ENCODE measurements at places on chromosomes 5 and 9. TPM values are rescaled to one million over a fixed set of nuclear protein-coding genes. Genes with fewer than 3 reads are reported as not detected.

Gene CACFD1
- total RNA-seq: 3.6 TPM

DNA sequence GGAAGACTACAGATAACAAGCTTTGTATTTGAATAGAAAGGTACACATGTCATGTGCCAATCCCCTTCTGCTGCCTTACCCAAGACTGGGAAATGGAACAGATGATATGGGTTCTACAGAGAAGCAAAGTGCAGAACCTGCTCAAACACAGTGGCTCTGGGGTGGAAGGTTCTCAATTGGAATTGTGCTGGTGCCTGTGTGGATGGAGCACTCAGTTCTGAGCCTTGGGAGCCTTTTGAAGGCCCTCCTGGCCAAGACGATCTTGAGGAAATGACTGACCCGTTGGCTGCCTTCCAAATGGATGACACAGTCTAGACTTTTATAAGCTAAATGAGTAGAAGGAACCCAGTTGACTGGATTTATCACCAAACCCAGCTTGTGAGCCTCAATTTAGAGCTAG is 4.2 kb upstream of the PRSS3 start:
- no peak for DNase-seq

DNA sequence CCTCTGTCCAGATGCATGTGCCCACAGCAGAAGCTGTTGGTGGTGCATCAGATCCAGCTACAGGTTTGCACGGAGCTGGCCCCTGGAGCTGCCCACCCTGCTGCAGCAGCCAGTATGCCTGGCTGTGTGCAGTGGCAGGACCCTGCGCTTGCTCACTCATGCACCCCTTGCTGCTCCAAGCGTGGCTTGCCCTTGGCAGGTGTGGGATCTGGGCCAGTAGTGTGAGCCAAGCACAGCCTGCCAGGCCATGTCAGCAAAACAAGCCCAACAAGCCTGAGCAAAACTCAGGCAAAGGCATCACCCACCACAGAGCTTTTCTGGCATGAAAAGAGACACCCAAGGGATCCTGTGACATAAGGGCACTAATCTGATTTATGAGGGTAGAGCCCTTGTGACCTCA is 18.3 kb upstream of the ECPAS start:
- DNase-seq: no peak

- no peak for DNase-seq
These were observed 181.5 kb downstream of the IRX2 start for GRCh38 chr5:2569774-2570542.

- no peak for DNase-seq
These were observed 61.3 kb upstream of the RNF38 start for GRCh38 chr9:36461323-36461722.

DNA sequence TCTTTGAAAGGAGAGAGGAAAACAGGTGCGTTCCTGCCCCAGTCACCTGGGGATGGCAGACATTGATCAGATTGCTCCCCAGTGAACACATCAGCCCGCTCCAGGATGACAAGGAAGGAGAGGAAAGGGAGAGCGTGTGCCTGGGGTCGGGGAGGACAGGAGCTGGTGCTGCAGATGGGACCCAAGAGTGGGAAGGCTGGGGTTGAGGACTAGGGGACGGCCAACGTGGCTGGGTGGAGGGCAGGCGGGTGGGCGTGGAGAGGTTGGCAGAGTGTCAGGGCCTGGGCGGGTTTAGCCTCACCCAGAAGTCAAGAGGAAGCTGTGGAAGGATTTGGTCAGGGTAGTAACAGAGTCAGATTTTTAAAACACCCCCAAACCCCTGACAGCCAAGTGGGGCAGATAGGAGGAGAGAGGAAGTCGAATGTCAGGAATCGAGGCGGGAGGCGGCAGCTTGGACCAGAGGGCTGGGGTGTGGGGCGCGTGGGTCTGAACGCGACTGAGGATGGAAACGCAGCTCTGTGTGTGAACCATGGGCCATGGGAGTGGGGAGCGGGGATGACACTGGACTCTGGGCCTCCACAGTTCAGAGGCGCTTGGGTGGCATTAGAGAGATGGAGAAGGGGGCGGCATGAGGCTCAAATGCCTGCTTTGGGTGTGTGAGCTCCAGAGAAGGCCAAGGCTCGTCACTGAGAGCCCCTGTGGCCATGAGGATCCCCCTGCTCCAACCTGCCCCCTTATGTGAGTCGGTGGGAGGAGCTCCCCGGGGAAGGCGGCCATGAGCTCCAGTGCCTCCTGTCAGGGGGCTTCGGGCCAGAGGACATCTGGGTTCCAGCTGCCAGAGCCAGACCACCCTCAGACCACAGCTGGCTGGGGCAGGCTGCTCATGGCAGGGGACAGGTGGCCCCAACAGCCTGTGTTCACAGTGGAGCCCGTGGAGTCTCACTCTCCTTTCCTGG is 24.6 kb downstream of the LAMC3 start:
- no peak for DNase-seq

All from SK-MEL-5 (cell line).